ENCODE measurements at places on chromosomes 5 and 9.

- DNase-seq = no peak
Measured at GRCh38 chr5:124234022-124234769, 512.2 kb downstream of the ZNF608 start.

DNA sequence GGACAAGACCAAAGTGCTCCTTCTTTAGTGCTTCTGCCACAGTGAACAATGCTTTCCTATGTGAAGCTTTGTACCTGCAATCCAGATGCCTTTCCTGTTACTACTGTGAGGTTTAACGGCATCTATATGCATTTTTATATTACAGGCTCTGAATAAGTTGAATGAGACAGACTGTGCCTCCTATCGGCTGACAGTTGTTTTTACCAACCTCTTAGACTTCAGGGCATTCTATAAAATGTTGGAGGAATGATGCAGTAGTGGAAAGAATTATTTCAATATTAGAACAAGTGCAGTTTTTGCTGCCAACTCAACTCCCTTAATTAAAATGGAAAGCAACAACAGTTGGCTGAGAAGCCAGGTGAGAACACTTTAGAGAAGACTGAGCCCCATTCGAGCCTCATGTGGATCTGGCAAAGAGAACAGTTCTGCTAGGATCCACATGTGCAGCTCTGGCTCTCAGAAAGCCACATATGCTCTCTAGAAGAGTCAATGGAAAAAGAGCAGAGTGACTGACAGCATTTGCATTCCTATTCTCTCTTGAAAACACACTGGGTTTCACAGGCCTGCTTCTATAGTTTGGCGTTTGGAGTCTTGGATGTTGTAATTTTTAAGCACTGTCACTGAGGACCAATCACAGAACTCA is 147.5 kb downstream of the LURAP1L start:
- no peak for DNase-seq

GRCh38 chr5:17477043-17477442 is 21.0 kb upstream of the TAF11L2 start:
- no peak for DNase-seq

DNA sequence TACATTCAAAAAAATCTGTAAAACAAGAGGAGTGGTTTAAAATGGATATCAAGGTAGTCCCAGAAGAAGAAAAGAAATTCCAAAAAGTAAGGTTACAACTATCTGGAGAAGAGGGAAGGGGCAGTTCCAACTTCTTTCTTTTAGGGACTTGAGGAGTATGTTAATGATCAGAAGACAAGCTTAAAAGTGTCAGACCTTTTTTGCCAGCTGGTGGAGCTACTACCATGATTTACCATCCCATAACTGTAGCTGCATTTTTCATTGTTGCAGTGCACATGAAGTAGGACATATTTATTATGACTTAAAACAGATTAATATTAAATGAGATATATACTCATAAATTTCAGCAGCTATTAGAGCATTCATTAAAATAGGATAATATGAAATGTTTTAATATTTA is 158.5 kb upstream of the RGS7BP start:
- no peak for DNase-seq

- no peak for DNase-seq
Measured at GRCh38 chr9:130992682-130993032, 16.3 kb upstream of the LAMC3 start.

GRCh38 chr9:5622016-5622415 is 6.9 kb upstream of the RIC1 start:
- DNase-seq = no peak

GRCh38 chr5:6638236-6638635 is 5.0 kb downstream of the SRD5A1 start:
- no peak for DNase-seq

GRCh38 chr9:13939134-13939533 is 374.8 kb downstream of the NFIB start:
- no peak for DNase-seq

DNA sequence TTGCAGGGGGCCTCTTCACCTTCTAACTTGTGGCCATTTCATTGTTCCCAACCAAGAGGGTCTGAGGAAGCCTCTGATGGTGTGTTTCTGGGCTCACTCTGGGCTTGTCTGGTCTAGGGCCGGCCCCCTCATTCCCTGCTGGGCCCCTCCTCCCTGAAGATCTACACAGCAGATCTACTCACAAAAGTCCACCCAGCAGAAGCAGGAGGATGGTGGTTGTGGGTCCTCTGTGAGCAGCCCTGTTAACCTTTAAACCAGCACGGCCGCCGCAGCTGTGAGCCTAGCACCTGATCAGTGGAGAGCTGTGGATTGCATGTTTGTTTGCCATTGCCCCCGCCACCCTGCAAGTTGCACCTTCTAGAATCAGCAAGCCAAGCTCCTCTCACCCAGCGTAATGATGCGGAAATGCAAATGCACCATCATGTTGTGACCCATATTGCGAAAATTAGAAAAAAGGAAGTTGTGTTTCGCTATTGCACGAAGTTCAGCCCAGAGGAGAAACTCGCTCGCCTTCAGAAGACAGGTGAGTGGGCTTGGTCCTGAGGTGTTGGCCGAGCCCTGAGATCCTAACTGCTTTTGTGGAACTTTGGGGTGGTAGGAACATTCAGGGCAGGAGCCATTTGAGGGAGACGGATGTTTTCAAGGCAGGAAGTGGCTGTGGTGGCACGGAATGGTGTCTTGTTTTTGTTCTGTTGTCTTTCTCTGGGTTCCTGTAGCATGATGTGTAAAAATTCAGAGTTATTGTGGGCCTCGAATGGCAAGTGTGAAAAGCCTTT is 16.7 kb downstream of the FGD3 start:
- DNase-seq = peak; percentile 48

DNA sequence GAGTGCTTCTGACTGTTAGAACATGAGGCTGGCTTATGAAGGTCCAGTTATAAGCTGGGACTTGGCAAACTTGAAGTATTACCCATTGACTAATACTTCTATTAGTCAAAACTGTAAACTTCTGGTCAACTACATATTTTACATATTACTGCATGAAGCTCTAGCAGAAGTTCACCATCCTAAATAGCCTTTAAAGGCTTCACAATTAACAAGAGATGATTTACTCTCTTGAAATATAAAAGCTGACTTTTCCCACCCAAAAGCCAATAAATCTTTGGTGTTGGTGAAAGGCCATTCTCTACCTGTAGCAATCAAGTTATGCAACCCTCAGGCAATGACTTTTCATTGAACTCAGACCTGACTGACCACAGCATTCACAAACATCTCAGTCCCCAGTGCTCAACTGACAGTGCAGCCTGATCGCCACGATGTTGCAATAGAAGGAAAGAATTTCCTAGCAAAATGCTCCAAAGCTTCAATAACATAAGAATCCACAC is 345.6 kb downstream of the EBF1 start:
- DNase-seq = no peak

GRCh38 chr5:13552361-13552760 is 392.1 kb downstream of the DNAH5 start:
- no peak for DNase-seq

- no peak for DNase-seq
Measured at GRCh38 chr5:20498926-20499325, 510.9 kb upstream of the CDH18 start.

GRCh38 chr5:156479849-156480248 is 152.9 kb downstream of the SGCD start:
- DNase-seq = no peak

DNA sequence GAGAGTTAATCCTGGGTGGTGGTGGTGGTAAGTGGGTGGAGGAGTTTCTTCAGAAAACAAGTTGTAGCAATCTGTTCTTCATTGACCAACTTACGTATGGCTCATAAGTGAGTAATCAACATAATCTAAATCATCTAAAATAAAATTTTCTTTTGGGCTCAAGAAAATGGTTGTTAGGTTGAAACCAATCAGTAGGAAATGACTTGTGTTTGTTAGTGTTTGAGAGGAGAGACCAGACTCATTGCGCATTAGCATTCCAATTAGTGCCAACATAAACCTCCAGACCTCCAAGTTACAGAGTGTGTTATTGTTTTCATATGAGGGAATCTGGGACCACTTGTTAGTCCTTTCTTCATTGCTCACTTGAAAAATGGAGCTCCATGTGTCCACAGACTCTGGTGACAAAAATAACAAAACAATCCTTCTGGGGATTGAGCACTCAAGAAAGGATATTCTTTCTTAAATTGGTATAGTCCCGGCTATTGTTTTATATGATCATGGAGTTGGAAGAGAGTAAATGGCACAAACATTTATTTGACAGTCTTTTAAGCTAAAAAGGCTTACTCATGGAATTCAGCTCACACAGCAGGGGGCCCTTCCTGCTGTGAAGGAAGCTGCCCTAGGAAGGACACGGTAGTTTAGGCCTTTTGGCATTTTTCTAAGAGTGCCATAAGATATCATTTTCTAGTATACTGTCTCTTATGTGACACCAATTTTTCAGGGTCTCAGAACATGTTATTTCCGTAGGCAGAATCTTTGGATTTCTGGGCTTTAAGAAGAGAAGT is 441.1 kb downstream of the EBF1 start:
- no peak for DNase-seq

DNA sequence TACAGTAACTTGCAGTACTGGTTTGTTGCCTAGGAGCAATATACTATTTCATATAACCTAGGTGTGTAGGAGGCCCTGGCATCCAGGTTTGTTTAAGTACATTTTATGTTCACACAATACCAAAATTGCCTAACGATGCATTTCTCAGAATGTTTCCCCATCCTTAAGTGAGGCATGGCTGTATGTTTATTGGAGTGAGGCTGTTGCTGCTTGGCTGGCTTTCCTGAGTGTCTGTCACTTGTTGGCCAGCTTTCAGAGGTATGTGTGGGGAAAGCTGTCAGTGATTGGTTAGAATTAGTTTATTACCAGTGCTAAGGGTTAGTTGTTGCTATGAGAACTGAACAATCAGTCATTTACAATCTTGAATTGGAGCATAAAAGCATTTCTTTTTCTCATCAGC is 154.1 kb upstream of the CDH12 start:
- DNase-seq = no peak

GRCh38 chr5:142935014-142935413 is 164.8 kb downstream of the ARHGAP26 start:
- no peak for DNase-seq

DNA sequence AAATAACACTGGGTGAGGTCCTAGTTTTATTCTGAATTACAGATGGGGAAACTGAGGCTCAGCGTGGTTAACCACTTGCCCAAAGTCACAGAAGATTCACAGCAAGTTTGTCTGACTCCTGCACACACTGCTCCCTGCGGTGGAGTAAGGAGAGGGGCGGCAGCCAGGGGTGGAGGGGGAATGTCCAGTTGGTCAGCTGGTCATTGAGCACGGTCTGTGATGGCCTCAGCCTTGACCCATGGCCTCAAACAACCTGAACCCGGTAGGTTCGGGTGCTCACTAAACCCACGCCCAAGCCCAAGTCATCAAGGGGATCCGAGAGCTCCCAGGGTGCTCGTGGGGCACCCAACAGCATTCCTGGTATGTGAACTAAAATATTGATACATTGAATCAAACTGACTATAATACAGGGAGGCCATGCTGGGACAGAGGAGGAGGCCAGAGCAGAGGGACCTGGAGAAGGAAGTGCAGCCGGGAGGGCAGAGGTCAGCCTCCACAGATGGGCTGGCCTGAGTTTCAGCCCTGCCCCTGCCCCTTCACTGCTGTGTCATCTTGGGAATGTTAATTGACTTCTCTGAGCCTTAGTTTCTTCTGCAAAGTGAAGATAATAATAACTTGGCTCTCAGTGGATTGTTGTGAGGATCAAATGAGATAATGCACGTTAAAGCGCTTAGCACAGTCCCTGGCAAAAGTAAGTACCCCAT is 3.6 kb upstream of the IL17B start:
- DNase-seq = no peak

- no peak for DNase-seq
Measured at GRCh38 chr9:23288545-23288944, 537.5 kb downstream of the ELAVL2 start.

- DNase-seq = no peak
Measured at GRCh38 chr5:33793836-33794549, 97.8 kb downstream of the ADAMTS12 start.

GRCh38 chr9:116243708-116244107 is 90.1 kb downstream of the PAPPA start:
- no peak for DNase-seq

- no peak for DNase-seq
Measured at GRCh38 chr9:14310311-14310710, 3.6 kb downstream of the NFIB start.

- no peak for DNase-seq
Measured at GRCh38 chr9:15308511-15308910, 1.5 kb upstream of the TTC39B start.

DNA sequence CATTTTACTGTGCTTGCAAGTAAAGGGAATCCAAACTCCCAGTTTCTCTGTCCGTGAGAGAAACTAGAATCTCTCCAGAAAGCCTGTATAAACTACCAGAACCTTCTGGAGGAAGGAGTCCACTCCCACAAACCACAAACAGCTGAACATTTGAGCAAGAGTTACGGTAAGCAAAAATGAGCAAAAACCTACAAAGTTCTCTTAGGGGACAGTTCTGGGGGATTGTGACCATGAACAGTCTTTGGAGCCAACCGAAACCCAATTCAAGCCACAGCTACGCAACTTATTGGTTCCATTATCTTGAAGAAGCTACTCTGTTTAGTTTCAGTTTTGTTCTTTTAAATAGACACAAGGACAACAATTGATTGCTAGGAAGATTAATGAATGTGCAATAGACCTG is 330.6 kb downstream of the ASTN2 start:
- DNase-seq = no peak

GRCh38 chr5:138276402-138277054 is 2.1 kb upstream of the GFRA3 start:
- no peak for DNase-seq

DNA sequence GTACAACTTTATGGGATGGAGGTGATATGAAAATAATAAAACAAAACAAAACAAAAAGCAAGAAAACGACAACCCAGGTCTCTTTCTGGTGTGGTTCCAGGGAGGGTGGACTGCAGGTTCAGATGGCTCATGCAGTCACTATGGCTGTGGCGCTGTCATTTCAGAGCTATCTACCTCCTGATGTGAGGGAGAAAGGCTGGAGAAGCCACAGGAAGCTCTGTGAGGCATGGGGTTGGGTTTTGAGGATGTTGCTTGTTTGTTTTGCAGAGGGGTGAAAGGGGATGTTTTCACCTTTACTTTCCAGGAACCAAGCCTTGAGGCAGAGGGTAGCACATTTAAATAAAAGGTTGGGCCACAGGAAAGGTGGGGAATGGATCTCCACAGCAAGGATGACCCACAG is 18.7 kb downstream of the NIPAL4 start:
- no peak for DNase-seq
